T-helper 17 cell (primary cell): ENCODE measurements at places on chromosomes 3 and 15.

DNA sequence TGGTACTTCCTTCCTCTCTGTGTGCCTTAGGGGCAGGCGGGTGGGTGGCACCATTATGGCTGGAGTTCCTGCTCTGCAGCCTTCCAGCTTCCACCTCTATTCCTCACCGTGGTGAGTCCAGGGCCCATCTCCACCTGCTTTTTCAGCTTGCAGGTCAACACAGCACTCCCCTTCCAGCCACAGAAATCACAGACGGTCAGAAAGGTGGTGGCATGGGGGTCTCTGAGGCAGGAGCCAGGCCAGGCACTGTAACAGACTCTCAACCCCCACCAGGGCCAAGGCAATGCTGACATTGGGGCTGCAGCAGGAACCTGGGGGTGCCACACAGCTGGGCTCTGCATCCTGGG, 16.6 kb downstream of the KLF15 start:
- H3K27me3 ChIP-seq: peaks cover 34% of the 10 kb centered on the region
- no peak overlapping the region for H3K27ac ChIP-seq
- no peaks in the 10 kb centered on the region for H3K36me3 ChIP-seq
- no peak overlapping the region for H3K4me3 ChIP-seq

GRCh38 chr15:95577927-95578326, 752.6 kb upstream of the NR2F2 start:
- H3K4me3 ChIP-seq: no peak overlapping the region
- no peaks in the 10 kb centered on the region for H3K27me3 ChIP-seq
- H3K27ac ChIP-seq: no peak overlapping the region
- no peaks in the 10 kb centered on the region for H3K36me3 ChIP-seq

- H3K27me3 ChIP-seq: peaks cover 14% of the 10 kb centered on the region
- H3K36me3 ChIP-seq: no peaks in the 10 kb centered on the region
- H3K4me1 ChIP-seq: peaks cover 11% of the 10 kb centered on the region
- DNase-seq: no peak
- no peak overlapping the region for H3K4me3 ChIP-seq
Observed at GRCh38 chr15:68310178-68310803, 32.7 kb downstream of the FEM1B start.

- peaks cover 5% of the 10 kb centered on the region for H3K4me1 ChIP-seq
- H3K36me3 ChIP-seq: peaks cover 2% of the 10 kb centered on the region
- peaks cover 21% of the 10 kb centered on the region for H3K27me3 ChIP-seq
- H3K4me3 ChIP-seq: no peak overlapping the region
- no peak overlapping the region for H3K27ac ChIP-seq
Observed at GRCh38 chr3:4292301-4292700, 10.9 kb upstream of the SETMAR start.

- peaks cover 10% of the 10 kb centered on the region for H3K36me3 ChIP-seq
- H3K4me3 ChIP-seq: no peak overlapping the region
- no peak for DNase-seq
- H3K27me3 ChIP-seq: no peaks in the 10 kb centered on the region
Observed at GRCh38 chr15:70063980-70064379, 33.7 kb downstream of the TLE3 start.
